ENCODE measurements at places on chromosomes 2 and 18.

DNA sequence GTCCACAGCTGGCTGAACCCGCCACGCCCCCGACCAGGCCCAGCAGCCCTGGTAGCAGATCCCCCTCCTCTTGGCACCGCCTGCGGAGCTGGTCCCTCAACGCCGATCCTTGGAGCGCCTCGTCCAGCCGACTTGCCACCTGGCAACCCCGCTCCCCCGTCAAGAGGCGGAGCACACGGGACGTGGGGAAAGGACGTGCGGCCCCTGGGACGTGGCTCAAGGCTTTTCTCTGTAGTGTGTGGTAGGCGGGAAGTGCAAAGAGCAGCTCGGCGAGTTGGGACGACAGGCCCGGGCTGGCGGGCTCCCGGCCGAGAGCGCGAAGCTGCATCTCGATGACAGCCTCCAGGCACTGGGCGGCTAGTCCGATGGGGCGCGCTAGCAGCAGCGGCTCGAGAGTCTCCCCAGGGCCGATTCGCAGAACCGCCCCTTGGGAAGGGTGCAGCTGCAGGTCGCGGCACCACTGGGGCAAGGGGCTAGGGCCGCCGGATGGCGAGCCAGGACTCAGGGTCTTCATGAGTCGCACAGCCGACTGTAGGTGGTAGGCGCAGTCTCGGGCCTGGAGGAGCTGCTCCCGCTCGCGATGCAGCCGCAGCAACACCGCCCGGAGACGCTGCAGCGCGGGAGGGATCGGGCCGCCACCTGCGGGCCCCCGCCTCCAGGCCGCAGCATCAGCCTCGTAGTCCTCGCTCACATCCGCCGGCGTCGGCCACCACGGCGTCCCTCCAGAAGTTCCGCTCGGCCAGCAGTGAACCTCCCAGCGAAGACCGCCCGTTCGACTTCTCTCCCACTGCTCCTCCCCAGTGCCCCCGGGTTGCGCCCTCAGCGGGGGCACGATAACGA, 617 bp downstream of the CCDC142 start:
- DNase-seq, result no peak

GRCh38 chr18:46676182-46676835, 19.3 kb upstream of the LOXHD1 start:
- no peak for DNase-seq

DNA sequence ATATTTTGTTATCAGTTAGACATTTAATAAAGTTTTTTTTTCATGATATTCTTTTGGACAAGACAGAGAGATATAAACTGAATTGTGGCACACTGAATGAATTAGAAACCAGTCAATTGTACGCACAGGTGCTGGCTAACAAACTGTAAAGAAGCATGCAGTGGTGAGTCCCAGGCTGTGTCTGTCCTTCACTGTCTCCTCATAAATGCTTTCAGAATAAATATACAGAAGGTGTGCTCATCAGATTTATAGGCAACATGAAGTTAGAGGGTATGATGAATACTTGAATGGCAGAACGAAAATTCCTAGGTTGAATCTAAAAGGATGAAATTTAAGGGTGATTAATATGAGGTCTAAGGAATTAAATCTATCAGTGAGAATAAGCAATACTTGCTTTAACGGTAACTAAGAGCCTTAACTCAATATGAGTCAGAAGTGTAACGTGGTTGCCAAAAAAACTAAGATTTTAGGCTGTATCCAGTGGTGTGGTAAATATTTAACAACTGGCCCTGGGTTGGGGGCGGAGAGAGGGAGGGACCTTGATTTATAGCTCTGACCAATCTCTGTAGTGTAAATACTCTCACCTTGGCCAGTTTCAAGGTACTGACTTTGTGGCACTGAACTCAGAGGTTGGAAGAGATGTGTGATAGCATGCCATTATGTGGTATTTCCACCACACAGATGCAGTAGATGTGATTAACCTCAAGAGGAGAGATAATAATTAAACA, 41.9 kb upstream of the AAK1 start:
- DNase-seq, result no peak

DNA sequence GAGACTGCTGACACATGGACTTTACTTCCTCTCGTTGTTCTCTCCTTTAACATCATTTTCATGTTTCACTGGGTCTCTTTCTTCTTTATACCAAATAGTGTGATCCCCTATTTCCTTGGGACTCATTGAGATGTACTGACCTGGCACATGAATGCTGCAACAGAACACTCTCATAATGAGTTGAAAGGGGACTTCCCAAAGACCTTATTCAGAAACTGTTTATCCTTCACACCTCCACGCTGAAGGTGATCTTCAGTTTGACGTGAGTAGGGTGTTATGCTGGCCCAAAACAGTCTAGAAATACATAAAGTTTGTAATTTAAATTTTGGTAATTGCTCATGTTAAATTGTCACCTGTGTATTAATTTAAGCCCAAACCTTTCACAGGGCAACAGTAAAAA, 1096.8 kb upstream of the GYPC start:
- no peak for DNase-seq

- no peak for DNase-seq
Observed at GRCh38 chr2:191006297-191006696, 7.7 kb downstream of the STAT1 start.

GRCh38 chr2:9812945-9813311, 30.3 kb upstream of the TAF1B start:
- no peak for DNase-seq

DNA sequence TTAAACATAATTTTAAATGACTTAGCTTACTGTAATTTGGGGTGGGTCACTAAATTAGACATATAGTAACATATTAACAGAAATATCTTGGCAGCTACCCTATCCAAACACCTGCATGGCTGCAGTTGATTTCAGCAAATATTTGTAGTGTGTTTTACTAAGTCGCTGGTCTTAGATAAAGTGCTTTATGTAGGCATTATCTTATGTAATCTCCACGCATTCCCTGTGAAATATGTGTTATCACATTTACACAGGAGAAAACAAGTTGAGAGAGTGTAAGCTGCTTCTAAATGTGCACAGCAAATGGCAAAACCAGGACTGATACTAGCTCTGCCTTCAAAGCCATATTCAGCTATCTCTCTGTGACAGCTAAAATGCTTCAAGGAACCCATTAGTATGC, 72.0 kb downstream of the NYAP2 start:
- DNase-seq, result no peak

DNA sequence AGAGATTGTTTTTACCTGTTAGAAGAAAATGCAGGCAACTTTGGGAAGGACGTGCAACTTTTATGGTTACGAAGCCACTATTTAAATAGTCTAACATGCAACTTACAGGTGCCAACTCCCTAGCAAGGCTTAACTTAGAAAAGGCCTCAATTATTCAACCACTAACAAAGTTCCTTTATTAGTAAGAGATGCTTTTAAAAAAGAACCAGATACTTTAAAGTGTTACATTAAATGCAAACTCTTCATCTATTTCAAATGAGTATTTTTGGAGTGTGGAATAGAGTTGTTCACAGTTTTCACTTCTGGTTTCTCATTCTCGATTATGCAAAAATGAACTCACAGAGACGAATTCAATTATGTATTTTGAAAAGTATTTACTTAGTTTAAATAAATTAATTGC, 51.7 kb downstream of the PELI1 start:
- no peak for DNase-seq

DNA sequence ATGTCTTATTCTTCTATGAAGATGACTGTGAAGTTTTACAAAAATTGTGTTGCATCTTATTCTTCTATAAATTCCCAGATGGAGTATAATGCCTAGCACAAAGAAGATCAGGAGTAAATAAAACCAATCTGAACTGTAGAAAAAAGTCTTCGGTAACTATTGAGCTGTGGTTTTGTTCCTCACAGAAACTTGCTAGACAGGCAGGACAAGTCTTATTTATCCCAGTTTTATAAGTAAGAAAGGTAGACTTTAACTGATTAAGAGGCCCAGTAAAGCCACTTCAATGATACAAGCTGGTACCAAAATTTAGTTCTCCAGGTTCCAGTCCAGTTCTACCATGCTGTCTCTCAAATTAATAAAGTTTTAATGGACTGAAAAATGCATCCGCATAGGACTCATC, 526.7 kb upstream of the SETBP1 start:
- DNase-seq, result no peak

DNA sequence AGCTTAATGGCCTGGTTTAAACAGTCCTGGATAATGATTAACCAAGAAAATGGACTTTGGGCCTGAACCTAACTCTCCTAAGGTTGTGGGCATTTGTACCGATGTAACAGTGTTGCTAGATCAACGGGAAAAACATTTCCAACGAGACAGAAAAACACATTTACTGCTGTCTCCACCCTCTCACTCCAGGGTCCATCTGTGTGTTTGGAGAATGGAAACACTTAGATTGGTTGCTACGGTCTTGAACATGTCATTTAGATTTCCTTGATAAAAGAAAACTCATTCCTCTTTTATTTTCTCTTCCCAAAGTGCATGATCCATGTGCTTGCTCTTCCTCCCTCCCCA, 88.0 kb downstream of the SOCS6 start:
- DNase-seq, result no peak

DNA sequence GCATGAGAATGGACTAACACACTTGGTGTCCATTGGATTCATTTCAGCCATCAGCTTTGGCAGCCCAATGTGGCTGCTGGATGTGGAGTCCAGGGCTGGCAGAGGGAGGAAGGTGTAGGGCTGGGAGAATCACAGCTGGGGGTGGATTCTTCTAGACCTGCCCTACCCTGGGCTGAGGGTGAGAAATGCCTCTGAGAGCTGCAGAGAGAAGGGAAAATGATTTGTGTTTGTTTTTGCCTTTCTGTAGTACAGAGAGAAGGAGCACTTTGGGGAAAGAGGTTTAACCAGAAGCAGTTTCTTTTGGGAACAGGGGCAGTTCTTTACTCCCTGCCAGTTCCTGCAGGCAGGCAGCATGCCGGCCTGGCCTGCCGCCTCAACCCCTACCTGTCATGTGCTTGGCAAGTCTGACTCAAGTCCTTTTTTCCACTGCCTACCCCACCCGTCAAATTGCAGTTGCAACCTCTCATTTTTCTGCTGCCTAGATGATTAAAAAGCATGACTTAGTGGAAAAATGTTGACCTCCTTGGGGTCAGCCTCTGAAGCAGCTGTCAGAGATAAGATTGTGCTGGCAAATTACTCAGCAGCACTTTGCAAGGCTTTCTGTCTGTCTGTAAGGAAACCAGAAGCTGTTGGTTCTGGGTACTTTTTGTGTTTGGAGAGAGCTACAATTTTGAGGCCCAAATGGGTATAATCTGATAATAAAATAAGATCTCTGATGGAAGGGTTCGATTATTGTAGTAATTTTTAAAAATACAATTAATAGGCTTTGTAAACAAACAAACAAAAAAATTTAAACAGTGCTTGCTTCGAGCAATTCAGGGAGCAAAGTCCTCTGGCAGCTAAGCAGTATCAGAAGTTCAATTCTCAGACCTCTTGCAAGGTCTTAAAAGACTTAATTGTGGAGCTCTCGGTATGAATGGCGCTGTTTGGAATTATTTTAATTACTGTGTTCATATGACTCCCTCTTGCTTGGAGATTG, 21.7 kb downstream of the LBH start:
- no peak for DNase-seq

DNA sequence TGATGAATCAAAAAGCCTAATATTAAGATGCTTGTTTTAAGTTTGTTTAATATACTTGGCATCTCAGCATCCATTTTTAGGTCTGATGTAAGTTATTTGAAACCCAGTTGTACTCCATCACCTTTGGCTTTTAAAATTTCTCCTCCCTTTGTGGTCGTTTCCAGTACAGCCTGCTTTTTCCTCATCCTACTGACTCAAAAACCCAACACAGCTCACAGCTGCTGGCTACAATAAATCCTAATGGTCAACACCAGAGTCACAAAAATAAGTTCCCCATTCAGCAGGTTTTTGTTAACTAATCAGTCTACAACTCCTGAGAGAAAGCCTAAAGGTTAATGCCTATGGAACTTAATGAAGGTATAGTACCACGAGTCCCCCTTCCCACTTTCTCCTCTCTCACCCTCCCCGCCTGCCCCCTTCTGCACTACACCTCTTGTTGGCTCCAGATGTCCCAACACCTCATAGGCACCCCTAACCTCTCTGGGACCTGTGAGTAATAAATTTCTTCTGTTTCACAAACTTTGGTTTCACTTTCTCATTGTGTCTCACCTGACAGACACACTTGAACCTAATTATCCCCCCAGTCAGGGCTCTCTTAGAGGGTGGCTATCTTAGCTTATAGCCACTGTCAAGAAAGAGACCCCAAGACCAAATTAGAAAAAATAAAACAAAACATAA, 148.6 kb downstream of the GALNT1 start:
- no peak for DNase-seq

GRCh38 chr2:241892299-241893137, 23.0 kb downstream of the RTP5 start:
- peak; percentile 74 for DNase-seq

- DNase-seq, result no peak
Observed at GRCh38 chr2:132824716-132825115, 154.7 kb upstream of the LYPD1 start.

DNA sequence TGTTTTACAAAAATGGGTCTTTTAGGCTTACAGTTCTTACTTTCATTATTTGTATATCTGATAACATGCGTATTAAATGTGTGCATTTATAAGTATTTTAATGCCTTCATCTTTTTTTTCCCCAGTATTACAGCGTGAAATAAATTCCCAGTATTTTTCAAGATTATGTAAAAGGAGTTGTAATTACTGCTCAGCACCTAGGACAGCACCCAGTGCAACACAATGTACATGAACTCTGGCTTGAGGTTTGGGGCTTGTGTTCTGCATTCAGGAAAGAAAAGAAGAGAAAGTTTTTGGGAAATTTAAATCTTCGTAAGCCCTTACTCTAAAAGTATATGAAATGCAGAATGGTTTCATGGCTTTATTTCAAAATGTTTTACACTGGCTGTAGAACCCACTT, 16.7 kb downstream of the ZNF638 start:
- DNase-seq, result no peak

- no peak for DNase-seq
Observed at GRCh38 chr2:235572592-235572991, 78.7 kb downstream of the AGAP1 start.

DNA sequence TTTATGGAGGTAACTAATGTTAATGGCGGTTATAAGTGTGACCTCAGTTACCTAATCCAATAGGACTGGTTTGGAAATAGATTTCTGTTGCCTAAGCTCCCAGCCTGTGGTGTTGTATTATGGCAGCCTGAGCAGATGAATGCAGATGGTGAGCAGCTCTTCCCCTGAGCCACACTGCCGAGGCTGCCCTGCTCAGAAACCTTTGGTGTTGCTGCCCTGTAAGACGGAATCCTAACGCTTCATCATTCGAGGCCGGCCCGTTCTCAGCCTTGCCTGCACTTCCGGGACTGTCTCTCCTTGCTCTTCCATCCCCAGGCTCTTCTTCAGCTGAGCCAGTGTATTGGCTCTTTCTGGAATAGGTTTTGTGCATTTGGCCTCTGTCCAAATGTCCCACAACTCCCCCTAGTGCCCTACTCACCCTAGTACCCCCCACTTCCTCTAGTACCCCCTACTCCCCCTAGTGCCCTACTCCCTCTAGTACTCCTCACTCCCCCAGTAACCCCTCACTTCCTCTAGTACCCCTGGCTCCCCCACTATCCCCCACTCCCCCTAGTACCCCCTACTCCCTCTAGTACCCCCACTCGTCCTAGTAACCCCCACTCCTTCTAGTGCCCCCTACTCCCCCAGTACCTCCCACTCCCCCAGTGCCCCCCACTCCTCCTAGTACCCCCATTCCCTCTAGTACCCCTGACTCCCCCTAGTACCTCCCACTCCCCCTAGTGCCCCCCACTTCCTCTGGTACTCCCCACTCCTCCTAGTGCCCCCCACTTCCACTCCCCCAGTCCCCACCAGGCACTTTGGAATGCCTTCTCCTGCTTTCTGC, 106.0 kb upstream of the TAF1B start:
- DNase-seq, result no peak

Measured in sigmoid colon (tissue), 7 donors.